Caco-2 (cell line): ENCODE measurements at places on chromosomes 1 and 21. TPM values are rescaled to one million over a fixed set of nuclear protein-coding genes. Genes with fewer than 3 reads are reported as not detected.

CLK2 gene
- 56.8 and 57.5 TPM in 2 replicates for total RNA-seq

DNA sequence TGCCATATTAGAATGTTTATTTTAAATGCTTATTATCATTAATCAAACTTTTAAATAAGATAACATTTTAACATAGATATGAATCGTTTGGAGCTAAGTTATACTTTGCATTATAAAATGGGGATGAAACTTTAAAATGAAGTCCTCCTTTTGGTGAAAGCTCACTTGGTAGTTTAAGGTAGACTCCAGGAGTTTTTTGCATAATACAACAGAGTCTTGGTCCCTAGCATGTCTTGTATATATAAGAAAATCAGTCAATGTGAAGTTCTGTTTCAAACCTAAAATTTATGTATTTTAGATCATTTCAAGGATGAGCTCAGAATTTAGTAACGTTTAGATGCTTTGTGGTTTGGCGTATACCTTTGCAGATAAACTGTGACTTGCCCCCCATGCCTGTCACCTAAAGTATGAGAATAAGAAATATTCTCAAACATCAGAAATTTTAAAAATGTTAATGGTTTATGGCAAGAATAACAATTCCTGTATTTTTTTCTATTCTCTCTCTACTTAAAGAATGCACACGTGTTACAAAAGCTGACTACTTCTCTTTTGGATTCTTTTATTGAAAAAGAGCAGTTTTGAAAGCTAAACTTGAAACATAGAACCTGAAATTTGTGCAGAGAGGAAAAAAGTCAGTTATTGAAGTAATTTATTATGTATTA lies 3.8 kb downstream of the NFIA start:
- no peaks in the 10 kb centered on the region for H3K4me1 ChIP-seq
- DNase-seq, result no peak
- no peaks in the 10 kb centered on the region for H3K27me3 ChIP-seq
- H3K36me3 ChIP-seq, result no peaks in the 10 kb centered on the region

DNA sequence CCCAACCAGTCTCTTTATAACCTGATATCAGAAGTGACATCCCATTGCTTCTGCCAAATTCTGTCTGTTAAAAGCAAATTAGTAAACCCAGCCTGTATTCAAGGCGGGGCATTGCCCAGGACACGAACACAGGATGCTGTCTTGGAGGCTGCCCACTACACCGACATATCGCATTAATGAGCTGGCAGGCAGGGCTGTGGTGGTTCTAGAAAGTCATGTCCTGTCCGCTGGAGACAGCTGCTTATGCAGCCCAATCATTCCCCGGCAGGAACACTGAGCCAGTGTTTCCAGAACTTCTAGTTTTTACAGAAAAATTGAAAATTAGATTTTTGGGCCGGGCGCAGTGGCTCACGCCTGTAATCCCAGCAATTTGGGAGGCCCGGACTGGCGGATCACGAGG lies 19.3 kb downstream of the C1orf167 start:
- DNase-seq, result no peak
- no peak overlapping the region for H3K4me3 ChIP-seq
- H3K36me3 ChIP-seq, result no peaks in the 10 kb centered on the region
- no peaks in the 10 kb centered on the region for H3K27me3 ChIP-seq

DNA sequence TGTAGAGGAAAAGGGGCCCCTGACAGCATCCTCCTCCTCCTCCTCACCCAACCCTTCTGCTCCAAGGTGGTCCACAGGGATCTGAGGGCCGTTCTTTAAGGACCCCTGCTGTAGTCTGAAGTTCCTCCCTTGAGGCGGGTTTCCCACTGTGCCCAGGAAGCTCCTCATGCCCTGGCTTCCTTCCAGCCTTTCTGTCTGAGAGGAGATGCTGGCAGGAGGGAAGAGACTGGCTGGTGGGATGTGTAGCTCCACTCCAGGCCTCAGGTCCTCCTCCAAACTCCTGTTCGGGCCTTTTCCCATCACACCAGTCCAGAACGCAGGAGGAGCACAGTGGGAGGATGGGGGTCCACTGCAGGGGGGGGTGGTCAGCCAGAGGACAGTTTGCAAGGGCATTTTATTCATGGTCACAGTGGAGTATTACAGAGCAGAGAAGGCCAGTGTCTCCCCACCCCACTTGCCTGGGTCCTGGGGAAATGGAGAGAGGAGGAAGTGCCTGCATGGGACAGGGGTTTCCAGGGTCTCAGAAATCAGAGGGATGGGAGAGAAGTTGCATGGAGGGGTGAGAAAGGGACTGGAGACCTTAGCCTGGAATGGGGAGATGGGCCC lies 7.8 kb downstream of the ETV3L start:
- no peaks in the 10 kb centered on the region for H3K4me1 ChIP-seq
- no peak overlapping the region for H3K27ac ChIP-seq
- H3K27me3 ChIP-seq, result no peaks in the 10 kb centered on the region
- no peak overlapping the region for H3K4me3 ChIP-seq

GRCh38 chr1:203898458-203899352 lies 37.3 kb downstream of the SNRPE start:
- H3K27ac ChIP-seq, result peak overlapping the region; percentile 80
- peaks cover 27% of the 10 kb centered on the region for H3K4me1 ChIP-seq
- H3K4me3 ChIP-seq, result no peak overlapping the region
- DNase-seq, result peak; percentile 51
- no peaks in the 10 kb centered on the region for H3K36me3 ChIP-seq
- H3K27me3 ChIP-seq, result no peaks in the 10 kb centered on the region

FCAMR gene
- total RNA-seq, result 0.18 TPM in 1 of 2 replicates, not detected in the other

PTPRF gene
- total RNA-seq, result 158 TPM in 2 replicates
